MV-4-11 (cell line): ENCODE measurements at places on chromosomes 5 and 9.

DNA sequence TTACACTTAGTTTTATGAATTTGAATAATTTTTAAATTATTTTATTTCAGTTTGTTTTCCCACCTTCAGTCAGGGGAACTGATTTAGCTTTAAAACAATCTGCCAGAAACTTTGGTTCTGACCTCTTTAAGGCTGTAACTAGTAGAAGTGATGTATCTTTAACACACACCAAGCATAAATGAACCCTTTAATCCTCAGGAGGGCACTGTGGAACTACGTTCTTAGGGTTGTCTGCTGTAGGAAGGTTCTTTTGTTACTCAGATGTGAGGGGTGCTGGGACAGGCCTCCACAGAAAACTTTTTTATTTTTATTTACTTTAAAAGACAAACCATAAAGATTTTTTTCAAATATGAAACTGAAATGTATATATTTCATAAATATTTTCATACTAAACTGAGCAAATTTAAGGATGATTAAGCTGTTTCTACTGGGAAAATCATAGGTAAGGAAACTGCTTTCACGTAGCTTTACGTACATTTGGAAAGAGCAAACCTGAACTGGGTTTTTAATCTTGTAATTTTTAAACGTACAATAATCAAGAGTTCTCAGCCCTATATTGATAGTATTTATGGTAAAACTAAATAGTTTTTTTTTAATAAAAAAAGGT, 5.3 kb downstream of the KLF4 start:
- DNase-seq: peak; percentile 76

DNA sequence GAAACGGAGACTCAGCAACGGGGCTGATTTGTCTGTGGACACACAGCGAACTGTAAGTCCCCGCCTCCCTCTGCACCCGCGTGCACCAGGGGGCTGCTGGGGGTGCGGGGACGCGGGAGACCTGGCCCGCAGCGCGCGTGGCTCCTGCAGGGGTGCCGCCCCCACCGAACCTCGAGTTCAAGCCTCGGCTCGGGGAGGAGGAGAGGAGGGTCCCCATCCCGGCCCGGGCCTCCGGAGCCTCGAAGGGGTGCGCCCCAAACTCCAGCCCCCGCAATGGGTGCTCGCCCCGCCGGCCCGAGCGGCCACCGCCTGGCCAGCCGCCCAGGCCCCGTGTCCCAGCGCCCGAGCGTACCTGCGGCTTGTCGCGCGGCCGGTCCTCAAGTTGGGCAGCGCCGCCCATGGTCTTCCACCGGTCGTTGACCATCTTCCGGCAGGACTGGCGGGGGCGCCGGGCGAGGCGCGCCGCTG, 829 bp downstream of the FIBCD1 start:
- no peak for DNase-seq

DNA sequence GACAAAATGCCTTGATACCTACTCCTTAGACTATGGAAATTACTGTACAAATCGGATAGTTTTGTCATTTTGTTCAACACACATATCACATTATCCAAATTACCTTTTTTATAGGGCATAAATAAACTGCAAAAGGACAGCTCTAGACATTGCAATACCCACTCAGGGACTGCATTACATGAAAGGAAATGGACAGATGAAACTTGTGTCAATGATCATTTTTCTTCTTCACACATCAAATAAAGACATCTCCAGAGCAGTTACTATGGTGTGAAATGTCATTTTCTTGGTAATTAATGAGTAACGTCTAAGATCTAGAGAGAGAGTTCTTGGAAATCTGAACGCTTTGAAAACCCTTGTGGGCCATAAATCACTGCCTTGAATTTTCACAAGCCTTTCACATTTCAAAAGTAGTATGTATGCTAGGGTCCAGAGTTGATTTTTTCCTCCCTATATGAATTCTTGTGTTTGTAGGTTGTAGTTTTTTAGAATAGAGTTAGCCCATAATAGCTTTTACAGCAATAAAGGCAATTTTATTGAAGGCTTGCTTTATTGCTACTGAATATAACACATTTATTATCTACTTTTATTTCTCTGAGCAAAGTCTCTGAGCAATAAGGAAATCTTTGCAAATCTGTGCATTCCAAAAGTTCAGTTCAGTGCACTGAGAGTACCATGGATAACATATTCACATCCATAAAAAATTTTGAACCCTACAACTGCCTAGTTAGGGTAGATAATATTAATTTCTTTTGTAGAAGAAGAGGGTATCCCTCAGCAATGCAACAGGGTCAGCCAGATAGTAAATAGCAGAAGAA, 358.0 kb upstream of the PCSK5 start:
- DNase-seq: no peak

GRCh38 chr9:91817493-91818224, 132.4 kb downstream of the ROR2 start:
- DNase-seq: no peak

- no peak for DNase-seq
Observed at GRCh38 chr9:79220666-79221065, 351.1 kb upstream of the TLE4 start.

DNA sequence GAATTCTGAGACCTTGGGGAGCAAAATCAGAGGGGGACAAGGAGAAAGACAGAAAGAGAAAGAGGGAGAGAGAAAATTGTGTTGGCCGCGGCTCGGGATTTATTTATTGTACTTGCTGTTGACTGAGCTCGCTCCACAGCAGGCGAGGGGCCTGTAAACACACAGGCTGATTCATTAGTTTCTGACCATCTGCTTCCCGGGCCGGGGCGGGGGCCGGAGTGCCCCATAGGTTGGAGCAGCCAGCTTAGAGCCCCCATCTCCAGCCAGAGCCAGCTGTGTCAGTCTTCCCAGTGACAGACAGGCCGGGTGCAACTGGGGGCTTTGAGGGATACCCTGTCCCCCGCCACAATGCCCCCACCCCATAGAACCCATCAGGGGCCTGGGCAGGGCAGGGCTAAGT, 30.9 kb downstream of the NTNG2 start:
- DNase-seq: no peak

DNA sequence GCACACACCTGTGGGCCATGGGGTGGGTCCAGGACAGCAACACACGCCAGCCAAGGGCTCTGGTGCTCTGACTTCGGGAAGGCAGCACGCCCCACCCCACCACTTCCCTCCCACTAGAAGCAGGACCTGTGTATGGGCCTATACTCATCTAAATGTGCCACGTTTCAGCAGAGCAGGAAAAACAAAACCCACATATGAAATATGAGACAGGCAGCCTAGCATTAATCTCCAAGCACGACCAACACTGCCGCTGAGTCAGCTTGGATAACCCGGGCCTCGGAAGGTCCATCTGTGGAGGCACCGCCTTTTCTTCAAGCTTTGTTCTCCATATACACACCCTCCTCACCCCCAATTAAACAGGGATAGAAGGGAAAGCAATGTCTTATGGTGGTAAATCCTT, 203.1 kb downstream of the ROR2 start:
- DNase-seq: no peak

DNA sequence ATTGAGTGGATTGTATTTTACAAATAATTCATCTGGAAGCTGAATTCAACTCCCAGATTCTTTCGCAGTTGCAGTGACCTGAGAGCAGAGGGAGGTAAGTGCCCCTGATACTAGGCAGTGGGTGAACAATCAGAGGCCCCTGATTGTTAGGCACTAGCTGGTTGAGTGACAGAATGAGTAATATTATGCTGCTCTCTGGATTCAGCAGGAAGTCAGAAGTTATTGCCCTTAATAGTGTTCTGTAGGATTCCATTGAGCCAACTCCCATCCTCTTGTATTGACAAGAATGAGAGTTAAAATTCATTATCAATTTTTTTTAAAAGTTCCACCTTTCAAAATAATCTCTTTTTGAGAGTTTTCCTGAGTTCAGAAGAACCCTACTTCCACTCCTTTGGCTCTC, 301.2 kb downstream of the DTWD2 start:
- no peak for DNase-seq

DNA sequence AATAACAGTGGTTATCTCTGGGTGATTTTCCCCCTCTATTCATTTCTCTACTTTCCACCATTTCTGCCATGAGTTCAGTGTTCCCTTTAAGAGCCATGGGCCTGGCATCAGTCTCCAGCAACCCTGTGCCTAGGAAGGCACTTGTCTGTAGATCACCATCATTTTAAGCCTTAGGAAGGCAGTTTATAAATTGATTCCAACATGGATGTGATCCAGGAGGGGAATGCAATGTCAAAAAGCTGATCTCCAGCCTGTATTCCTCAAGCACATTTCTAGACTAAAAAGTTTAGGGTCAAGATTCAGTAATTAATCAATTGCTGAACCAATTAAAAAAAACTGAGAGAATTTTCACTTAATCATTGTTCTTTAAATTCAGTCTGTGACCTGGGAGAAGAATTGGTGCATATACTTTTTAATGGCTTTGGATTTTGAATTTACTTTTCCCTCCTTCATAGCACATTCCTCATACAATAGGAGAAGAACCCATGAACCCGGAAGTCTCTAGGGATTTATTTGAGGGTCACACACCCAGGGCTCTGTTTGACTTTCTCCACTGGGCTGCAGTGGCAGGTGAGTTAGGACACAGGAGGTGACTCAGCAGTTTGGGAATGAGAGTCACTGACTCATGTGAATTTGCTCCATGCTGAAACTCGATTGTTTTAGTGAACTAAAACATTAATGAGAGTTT, 6.1 kb upstream of the ERMP1 start:
- DNase-seq: no peak

DNA sequence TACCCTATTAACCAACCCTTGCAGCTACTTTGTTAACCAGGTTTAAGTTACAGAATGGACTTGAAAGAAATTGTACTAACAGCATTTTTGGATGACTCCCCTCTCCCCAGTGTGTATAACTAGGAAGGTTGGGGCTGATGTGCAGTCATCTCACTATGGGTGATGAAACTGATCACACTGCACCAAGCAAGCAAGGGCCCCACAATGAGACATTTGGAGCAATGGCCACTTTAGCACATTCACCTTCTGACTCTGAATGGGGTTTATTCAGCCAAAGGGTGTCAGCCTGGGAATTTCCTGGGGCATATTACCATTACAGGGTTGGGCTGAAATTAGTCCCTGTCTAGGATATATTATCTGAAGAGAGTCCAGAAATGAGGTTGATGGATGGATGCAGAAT, 18.7 kb upstream of the CYFIP2 start:
- no peak for DNase-seq

- DNase-seq: peak; percentile 47
Observed at GRCh38 chr9:107465467-107466451, 23.8 kb downstream of the KLF4 start.

DNA sequence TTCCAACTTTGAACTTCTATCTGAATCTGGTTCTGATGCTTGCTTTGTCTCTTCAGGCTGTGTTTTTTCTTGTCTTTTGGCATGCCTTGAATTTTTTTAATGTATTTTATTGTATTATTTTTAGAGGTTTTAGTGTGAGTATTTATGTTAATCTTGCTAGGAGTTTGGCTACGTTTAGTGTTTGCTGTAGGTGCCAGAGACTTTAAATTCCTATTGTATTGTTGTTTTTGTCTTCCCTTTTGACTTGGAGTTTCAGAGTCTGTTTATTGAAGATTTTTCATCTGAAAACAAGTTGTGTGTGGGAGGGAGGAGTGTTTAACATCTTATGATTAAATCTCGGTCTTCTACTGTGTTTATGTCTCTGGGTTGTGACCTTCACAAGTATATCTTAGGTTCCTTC, 956.8 kb downstream of the TLE1 start:
- no peak for DNase-seq

DNA sequence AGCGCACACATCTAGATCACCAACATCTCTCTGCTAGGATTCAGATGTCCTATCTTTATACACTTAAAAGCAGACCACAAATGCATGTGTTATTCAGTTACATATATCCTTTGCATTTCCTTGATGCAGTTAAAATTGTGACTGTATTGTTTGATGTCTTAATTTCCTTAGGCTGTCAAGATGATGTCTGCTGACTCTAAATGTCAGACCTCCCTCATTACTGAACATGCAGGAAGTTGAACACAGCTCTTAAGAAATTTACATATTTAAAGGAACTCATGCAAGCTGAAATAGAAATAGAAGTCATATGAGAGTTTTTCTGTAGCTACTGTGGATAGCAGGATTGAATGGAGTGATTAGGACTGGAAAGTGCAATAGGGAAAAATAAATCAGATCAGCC, 336.5 kb upstream of the SEMA6A start:
- DNase-seq: no peak

GRCh38 chr9:104826079-104826775, 62.3 kb downstream of the NIPSNAP3B start:
- DNase-seq: no peak

- DNase-seq: no peak
Observed at GRCh38 chr9:121021301-121021700, 28.8 kb downstream of the C5 start.

GRCh38 chr5:132853323-132853722, 12.9 kb downstream of the GDF9 start:
- DNase-seq: no peak

DNA sequence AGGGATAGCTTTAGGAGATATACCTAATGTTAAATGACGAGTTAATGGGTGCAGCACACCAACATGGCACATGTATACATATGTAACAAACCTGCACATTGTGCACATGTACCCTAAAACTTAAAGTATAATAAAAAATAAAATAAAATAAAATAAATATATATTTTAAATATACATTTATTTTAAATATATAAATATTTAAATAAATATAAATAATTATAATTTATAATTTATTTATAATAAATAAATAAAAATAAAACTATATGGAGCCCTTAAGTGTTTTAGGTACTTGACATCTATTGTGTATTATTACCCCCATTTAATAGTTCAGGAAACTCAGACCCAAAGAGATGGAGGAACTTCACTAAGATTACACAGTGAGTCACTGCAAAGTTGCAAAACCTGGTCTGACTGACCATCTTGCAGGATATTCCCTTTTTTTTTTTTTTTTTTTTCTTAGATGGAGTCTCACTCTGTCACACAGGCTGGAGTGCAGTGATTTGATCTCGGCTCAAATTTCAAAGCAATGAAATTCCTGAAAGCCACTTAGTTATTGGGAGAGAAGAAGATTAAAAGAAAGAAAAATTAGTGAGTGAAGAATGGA, 5.8 kb upstream of the C5orf52 start:
- peak; percentile 79 for DNase-seq

GRCh38 chr9:76135902-76136301, 245.4 kb downstream of the PCSK5 start:
- DNase-seq: no peak

GRCh38 chr5:154221371-154221896, 30.9 kb downstream of the GALNT10 start:
- peak; percentile 45 for DNase-seq

GRCh38 chr9:124660341-124660801, 110.7 kb downstream of the NR6A1 start:
- DNase-seq: peak; percentile 28

DNA sequence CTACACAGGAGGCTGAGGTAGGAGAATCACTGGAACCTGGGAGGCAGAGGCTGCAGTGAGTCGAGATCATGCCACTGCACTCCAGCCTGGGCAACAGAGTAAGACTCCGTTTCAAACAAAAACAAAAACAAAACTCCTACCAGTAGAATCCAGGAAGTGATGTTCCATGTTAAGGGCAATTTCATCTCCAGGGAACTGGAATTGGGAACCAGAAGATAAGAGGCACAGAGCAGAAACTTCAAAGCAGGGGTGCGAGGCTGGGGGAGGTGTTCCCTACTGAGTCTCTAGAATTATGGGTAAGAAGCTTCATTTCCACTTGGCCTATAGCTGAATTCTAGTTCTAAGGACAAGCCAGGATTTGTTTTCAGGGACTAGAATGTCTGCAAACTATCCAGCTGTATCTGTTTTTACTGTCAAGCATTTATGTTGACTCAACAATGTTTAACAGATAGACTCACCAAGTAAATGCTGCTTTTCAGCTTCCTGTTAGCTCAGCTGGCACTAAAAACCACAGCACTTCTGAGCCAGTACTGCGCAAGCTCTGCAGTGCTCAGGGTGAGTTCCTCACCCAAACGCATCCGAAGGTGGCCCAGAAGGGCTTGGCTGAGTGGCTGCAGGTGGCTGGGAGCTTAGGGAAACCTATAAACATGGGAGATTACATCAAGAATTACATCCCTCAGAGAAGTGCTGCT, 320.1 kb downstream of the MTRR start:
- DNase-seq: peak; percentile 57
